ENCODE measurements at places on chromosomes 5 and 9.
A peak's percentile ranks its signal among the peaks of the same experiment; 100 is the strongest.

DNA sequence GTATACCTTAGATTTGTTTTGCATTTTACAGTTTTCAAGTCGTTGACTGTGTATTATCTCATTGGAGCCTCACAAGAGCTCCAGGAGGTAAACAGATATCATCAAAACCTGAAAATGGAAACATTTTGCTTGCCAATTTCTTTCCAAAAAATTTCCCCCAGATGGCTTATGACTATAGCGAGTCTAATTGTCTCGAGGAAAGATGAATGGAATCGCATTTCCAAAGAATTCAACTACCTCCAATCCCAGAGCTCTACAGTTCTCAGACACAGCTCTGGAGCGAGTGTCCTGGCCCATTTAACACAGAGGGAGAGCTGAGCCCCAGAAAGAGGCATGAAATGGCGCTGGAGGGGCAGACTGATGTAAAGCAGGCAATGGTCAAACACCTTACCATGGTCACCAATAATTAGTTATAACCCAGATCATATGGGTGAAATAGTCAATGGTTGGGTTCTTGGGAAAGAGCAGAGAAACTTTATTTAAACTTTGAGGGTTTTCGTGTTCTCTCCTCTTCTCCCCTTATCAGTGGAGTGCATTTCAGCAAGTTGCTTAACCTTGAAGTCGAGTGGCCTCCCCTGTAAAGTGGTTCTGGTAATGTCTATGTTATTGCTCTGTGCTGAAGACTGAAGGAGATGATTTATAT, 168.2 kb downstream of the ZDHHC21 start:
- peak; percentile 24 for DNase-seq

GRCh38 chr5:65037831-65038815, 269.4 kb downstream of the CWC27 start:
- peak; percentile 8 for DNase-seq

GRCh38 chr5:67542479-67542878, 345.9 kb upstream of the CD180 start:
- DNase-seq = no peak

- no peak for DNase-seq
These were observed 233.0 kb upstream of the ATP10B start for GRCh38 chr5:161085056-161085455.

DNA sequence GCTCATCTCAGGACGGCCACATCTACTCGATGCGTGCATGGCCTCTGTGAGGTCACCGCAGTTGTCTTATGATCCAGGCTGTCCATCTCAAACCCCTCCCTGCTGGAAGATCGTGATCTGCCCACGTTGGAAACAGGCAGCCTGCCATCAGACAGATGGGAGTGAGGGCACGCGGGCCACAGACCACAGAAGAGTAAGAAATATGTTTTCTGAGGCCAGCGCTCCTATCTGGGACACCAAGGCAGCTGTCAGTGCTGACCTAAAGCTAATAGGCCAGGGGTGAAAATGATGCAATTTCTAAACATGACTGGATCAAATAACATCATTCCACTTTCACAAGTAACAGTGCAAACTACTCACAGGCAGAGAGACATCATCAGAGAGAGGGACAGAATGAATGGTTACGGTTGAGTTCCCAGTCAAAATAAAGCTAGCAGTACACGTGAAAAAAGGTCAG, 57.1 kb upstream of the CER1 start:
- DNase-seq = no peak

DNA sequence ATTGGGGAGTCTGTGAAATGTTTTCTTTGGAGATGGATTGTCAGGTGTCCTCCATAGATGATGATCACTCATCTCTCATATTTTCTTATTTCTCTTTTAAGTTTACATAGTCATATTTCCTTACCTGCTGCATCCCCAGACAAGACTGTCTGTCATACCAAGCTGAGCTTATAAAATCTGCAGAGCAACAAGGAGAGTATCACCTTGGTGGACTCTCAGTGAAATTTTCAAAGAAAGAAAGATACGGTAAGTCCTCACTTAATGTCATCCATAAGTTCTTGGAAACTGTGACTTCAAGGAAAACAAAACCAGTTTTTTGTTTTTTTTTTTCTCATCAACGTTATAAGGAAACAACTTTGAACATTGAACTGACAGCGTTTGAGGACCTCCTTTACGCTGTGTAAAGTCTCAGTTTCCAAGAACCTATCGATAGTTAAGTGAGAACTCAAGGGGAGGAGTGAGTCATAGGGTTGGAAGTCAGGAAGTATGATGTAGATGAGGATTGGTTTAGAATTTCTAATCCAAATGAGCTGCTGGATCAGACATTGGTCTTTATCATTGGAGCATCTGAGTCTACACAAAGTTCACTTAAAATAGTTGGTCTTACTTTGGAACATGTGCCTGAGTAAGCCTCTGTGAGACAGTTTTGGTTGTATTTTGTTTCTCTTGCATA, 45.5 kb downstream of the SPIN1 start:
- DNase-seq = no peak

DNA sequence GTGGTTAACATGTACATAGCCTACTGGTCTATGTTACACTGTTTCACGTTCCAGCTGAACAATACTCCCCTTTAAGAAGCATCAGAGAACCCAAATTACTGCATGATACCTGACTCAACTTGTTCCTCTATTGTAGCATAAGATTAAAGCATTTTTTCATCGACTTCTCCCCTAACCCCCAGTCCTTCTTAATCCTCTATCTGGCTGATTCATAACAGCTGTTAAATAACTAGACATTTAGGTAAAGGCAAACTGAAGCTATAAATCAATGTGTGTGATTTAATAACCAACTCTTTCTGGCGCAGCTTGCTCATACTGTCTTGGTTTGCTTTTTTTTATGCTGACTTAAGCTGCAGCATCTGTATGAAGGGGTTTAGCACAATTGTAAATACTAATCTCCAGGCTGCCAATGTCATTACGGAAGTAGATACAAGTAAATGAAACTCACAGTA, 94.2 kb upstream of the MTAP start:
- no peak for DNase-seq

GRCh38 chr5:5687113-5687512, 264.6 kb downstream of the ICE1 start:
- no peak for DNase-seq

- DNase-seq = no peak
These were observed 30.0 kb downstream of the GOLM1 start for GRCh38 chr9:86069206-86069869.

DNA sequence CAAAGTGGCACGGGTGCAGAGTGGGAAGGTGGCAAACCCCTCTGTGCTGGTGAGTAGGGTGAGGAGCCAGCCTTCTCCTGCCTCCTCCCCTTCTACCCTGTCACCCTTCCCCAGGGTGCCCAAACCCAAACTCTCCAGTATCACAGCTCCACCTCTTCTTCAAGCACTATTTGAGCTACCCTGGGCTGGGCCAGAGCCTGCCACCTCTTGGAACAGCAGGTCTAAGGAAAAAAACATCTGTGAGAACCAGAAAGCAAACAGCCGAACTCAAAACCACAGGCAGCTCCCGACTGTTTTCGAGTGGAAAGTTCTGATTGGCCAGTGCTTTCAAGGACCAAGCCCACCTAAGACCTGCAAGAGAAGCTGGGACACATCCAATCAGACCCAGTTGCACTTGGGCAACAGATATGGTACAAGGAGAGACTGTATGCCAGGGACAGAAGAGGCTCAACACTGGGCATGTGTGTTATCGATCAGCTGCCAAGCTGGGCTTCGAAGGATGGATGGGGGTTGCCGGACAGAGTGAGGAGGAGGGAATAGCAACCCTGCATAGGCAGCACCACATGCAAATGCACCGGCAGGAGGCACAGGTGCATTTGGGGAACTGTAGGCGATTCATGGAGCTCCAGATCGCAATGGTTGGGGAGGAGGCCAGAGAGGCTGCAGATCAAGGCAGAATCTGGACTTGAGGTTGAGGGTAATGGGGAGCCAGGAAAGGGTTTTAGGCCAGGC, 19.7 kb downstream of the ACSL6 start:
- no peak for DNase-seq

DNA sequence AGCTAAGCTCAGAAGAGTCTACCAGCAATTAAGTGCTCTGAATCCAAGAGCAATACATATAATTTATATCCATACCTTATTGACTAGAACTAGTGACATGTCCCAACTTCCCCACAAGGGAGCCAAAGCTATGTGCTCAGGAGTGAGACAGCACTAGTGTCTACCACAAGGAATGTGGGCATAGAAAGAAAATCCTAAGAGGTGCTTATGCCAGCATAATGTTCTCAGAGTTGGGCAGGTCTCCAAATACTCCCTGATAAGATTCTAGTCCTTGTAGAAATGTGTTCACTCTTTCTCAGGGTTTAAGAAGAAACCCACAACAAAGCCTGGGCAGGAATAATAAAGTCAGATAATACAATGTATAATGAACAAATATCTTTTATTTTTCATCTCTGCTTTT, 275.1 kb downstream of the BRINP1 start:
- DNase-seq = no peak

DNA sequence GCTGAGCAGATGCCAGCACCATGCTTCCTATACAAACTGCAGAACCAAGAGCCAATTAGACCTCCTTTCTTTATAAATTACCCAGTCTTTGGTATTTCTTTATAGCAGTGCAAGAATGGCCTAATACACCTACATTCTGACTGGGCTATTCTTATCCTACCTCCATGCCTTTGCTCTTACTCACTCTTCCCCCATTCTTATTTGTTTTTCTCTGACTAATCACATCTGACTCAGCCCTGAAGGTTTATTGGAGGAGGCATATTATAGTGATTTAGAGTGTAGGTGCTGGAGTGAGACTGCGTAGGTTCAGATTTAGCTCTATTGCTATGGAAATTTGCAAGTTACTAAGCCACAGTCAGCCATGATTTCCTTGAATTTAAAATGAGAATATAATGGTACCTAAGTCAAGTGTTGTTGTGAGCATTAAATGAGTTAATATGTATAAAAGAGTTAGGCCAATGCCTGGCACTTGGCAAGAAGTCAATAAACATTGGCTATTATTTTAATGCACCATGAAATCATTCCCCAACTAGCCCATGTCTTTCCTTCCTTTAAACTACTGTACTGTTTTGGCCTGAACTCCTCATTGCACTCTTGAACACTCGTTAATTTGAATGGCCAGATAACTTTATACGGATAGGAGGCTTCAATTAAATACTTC, 531.2 kb upstream of the ZNF608 start:
- DNase-seq = no peak

- DNase-seq = no peak
These were observed 29.0 kb upstream of the PAPPA start for GRCh38 chr9:116124472-116125040.

GRCh38 chr5:98963019-98963418, 34.2 kb upstream of the CHD1 start:
- no peak for DNase-seq

DNA sequence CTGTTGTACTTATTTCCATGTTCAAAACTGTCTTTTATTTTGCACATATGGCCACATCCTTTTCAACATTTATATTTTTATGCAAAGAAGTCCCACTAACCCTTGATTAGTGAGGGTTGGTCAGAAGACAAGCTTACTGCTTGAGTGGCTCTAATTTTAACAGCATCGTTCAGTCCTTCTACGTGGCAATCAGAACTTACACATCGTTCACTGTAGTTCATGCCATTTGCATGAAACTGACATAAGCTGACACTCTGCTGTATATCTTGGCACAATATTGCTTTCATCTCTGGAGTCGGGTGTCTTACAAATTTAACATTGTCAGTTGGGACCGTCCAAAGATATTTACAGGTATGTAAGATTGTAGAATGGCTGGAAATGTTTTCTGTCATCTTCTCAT, 50.6 kb downstream of the MARCHF11 start:
- no peak for DNase-seq

- DNase-seq = no peak
These were observed 209.8 kb downstream of the ENC1 start for GRCh38 chr5:74430631-74431289.

GRCh38 chr5:150397782-150398721, 14.7 kb downstream of the CD74 start:
- DNase-seq = no peak

- no peak for DNase-seq
These were observed 56.0 kb upstream of the HMHB1 start for GRCh38 chr5:143755966-143756365.

DNA sequence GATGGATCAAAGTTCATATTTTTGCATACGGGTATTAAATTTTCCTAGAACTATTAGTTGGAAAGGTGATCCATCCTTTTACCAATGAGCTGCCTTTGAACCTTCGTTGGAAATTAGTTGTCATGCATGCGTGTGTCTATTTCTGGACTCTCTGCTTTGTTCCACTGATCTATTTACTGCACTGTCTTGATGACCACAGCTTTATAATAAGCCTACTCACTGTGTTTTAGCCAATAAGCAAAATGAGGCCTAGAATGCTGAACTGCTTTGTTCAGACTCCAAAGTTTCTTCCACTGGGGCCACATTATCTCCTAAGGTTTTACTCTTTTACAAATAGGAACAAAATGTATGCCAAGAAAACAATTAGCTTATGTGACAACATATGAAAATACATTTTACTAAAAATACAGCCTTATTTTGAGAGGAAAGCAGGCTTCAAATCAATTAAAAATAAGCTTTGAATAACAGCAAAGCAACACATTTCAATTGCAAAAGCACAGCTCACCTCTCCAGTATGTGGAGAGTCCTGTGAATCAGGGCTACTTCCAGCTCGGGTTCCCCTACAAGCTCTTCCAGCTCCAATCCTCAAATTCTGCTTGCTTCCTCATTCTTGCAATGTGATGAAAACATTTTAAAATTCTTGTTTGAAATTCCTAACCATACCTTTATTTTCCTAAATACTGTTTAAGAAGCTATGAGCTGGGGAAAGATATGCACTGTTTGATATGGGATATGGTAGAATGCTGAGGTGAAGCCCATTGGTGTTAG, 72.0 kb downstream of the RETREG1 start:
- no peak for DNase-seq

GRCh38 chr9:15249981-15250380, 57.0 kb downstream of the TTC39B start:
- DNase-seq = no peak

DNA sequence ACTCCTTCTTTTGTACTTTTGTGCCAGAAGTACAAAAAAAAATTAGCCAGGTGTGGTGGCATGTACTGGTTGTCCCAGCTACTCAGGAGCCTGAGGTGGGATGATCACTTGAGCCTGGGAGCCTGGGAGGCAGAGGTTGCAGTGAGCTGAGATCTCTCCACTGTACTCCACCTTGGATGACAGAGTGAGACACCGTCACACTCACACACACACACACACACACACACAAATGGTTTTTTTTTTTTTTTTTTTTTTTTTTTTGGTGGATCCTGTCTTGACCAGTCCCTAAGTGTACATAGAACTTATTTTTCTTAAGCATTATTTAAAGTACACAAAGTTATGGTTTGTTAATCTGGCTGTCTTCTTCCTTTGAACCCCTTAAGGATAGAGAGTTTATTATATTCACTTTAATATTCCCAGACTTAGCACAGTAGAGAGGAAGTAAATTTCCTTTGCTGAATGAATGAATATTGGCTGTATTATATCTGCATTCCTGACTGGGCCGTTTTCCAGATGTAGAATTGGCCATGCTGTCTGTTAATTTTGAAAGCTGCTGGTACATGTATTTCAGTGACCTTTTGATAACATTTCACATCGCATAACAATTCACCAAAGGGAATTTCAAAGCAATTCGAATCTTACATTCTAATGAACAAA, 429.0 kb upstream of the ZNF608 start:
- DNase-seq = no peak

- DNase-seq = no peak
These were observed 33.1 kb downstream of the FABP6 start for GRCh38 chr5:160262151-160263074.

- DNase-seq = no peak
These were observed 124.2 kb upstream of the TRPM3 start for GRCh38 chr9:71245651-71246050.
